ENCODE measurements at places on chromosomes 1 and 21.

DNA sequence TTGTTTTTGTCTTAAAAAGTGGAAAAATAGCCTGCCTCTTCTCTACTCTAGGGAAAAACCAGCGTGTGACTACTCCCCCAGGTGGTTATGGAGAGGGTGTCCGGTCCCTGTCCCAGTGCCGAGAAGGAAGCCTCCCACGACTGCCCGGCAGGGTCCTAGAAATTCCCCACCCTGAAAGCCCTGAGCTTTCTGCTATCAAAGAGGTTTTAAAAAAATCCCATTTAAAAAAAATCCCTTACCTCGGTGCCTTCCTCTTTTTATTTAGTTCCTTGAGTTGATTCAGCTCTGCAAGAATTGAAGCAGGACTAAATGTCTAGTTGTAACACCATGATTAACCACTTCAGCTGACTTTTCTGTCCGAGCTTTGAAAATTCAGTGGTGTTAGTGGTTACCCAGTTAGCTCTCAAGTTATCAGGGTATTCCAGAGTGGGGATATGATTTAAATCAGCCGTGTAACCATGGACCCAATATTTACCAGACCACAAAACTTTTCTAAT lies 35.0 kb upstream of the TDRD10 start:
- DNase-seq, result no peak

DNA sequence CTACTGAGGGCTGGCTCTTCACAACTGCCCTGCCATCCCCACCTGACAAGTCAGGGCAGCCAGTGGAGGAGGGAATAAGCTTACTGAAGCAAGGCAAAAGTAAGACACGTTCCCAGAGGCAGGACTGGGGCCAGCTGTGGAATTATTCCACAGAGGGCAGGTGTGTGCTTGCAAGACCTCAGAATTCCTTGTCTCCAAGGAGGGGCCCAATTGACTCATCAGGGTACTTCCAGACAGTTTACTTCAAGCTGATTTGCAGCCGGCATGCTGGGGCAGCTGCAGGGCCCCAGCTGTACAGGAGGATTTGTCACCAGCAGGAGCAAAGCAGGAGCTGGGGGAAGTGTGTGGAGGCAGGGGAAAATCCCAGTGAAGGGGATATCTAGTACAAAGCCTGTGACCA lies 167.5 kb upstream of the CAMK1G start:
- DNase-seq, result no peak

- DNase-seq, result no peak
Observed at GRCh38 chr1:224116131-224116530, 2.2 kb downstream of the FBXO28 start.

- DNase-seq, result no peak
Observed at GRCh38 chr1:56758135-56758534, 61.1 kb downstream of the FYB2 start.

DNA sequence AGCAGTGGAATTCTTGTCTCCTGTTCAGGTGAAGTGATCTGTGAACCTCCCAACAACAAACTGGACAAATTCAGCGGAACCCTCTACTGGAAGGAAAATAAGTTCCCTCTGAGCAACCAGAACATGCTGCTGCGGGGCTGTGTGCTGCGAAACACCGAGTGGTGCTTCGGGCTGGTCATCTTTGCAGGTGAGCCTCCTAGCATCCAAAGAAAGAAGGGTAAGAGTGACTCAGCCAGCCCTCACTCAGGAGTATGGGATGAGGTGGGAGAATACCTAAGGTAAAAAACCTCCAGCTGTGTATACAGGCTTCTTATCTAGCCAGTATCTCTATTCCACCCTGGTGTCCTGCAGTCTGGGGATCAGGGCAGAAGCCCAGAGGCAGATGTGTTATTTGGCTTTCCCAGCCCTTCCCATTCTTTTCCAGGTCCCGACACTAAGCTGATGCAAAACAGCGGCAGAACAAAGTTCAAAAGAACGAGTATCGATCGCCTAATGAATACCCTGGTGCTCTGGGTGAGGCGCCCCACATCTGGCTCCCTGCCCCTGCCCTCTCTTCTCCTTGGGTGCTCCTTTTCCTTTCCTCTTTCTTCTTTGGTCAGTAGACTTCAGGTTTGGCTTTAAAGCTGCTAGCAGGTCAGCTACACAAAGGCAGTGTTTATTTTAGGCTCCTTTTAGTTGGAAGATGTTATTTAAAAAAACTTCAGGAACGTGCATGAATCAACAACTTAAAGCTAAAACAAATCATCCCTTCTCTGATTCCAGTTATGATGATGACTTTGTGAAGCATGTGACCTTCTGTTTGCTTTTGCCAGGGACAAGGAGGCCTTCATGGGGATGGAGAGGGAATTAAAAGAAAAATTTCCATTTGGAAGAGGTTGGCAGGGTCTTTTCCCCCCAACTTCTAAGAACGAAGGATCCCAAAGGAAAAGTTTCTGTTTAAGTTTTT lies 9.0 kb downstream of the ATP8B2 start:
- DNase-seq, result no peak

- DNase-seq, result no peak
Observed at GRCh38 chr1:231642618-231643017, 16.0 kb downstream of the DISC1 start.

GRCh38 chr1:12760256-12760795 lies 13.2 kb upstream of the PRAMEF12 start:
- DNase-seq, result no peak

DNA sequence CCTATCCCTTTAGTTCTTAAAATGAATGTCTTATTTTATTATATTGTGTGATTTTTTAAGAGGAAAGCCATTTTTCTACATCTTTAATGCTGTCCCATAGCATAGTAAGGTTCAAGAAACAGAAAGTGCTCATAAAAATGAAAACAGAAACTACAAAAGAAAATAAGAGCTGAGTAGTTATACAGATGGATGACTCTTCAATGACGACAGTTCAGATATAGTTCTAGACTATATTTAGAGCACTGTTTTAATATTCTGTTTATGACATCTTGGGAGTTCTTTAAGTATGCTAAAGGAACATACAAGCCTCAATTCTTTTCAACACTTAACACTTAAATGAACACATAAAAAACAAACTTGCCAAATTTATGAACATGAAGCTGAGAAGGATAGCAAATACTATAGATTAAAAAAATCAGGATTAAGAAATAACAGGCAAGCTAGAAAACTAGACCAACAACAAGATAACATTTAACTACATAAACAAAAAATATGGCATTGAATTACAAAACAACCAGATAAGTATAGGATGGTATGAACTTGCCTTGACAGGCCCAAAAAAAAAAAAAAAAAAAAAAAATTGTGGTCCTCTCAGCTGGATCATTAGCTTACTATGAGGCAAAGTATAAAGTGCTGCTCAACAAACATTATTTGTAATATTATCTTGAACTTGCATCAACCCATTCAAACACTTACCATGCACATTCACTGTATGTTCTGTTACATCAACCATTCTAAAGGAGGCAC lies 87.9 kb downstream of the ZZZ3 start:
- no peak for DNase-seq

DNA sequence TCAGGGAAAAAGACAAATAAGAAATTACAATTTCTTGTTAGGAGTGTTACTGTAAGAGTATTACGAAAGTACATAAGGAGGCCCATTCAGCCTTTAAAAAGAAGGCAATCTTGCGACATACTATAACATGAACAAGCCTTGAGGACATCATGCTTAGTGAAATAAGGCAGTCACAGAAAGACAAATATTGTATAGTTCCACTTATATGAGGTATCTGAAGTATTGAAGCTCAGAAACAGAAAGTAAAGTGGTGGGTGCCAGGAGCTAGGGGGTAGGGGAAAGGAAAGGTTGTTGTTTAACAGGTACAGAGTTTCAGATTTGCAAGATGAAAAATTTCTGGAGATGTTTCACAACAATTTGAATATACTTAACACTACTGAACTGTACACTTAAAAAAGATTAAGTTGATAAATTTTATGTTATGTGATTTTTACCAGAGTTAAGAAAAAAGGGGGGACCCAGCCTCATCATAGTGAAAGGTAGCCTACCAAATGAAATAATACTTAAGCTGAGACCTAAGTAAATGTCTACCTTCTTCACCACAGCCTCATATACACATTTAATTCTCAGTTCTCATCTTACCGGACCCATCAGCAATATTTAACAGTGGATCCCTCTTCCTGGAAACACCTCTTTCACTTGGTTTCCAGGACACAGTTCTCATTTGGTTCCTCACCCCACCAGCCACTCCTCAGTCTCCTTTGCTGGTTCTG lies 19.5 kb downstream of the USP24 start:
- no peak for DNase-seq
